Renal cortical epithelial cell (primary cell): ENCODE measurements at places on chromosomes 1 and 21. TPM values are rescaled to one million over a fixed set of nuclear protein-coding genes. Genes with fewer than 3 reads are reported as not detected.

Gene CELA3A
- total RNA-seq, result not detected in 2 replicates

- DNase-seq, result no peak
Measured at GRCh38 chr1:18109756-18110597, 2.4 kb downstream of the IGSF21 start.

DNA sequence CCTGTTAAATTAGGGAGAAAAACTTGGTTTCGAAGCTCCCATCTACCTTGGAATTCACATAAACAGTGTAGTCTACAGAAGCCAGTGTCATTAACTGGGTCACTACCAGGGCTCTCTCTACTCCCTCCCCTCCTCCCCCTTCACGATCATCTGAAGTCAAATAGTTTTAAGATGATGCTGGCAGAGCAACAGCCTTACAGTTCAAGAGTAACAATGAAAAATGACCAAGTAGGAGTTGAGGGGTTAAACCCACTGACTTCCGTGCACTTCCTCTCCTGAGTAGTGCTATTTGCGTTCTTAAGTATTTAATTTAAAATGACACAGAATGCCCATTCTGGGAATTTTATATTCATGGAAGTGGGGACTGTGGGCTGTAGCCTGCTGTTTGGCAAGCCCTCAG, 236.9 kb downstream of the SIPA1L2 start:
- peak; percentile 28 for DNase-seq

DNA sequence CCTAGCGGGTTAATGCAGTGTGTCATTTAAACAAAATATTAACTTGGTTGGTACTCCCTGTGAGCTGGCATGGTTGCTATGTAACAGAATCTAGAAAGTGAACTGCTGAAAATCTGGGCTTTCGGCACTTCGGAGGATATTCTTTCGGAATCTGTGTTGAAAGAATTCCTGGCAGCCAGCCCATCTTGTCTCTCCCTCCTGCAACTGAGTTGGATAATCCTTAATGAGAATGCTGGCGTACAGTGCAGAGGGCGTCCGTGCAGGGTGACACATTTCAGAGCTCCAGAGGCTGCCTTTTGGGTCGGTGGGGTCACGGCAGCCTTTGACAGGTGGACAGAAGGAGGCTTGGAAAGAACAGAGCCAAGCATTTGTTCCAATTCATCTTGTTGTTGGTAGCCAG, 3.7 kb downstream of the KAZN start:
- DNase-seq, result peak; percentile 63

Gene OR2G6
- 0.05 TPM in 1 of 2 replicates, not detected in the other for total RNA-seq
